ENCODE measurements at places on chromosomes 3 and 15. TPM values are rescaled to one million over a fixed set of nuclear protein-coding genes. Genes with fewer than 3 reads are reported as not detected.
A peak's percentile ranks its signal among the peaks of the same experiment; 100 is the strongest.

GRCh38 chr3:153028381-153028780, 133.6 kb upstream of the RAP2B start:
- no peak for DNase-seq

DNA sequence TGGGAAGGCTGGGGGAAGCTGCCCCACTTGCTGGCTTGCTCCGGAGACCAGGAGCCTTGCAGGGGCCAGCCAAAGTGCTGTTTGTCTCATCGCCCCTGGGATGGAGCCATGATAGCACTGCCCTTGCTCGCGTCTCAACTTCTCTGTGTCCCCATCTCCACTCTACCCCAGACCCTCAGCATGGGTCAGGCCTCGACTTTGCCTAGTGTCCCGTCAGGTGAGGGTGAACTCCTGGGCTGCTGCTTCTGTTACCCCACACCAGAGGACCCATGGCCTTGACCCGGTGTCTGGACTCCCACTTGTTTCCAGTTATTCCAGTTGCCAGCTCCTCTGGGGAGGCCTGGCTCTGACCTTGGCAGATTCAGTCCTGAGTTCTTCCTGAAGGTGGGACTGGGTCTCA, 36.5 kb upstream of the DUSP7 start:
- no peak for DNase-seq

GRCh38 chr3:126485176-126485897, 9.6 kb upstream of the ZXDC start:
- no peak for DNase-seq

- no peak for DNase-seq
Observed at GRCh38 chr3:48599509-48600285, 4.6 kb upstream of the COL7A1 start.

GRCh38 chr3:67723863-67724262, 69.5 kb upstream of the SUCLG2 start:
- no peak for DNase-seq

DNA sequence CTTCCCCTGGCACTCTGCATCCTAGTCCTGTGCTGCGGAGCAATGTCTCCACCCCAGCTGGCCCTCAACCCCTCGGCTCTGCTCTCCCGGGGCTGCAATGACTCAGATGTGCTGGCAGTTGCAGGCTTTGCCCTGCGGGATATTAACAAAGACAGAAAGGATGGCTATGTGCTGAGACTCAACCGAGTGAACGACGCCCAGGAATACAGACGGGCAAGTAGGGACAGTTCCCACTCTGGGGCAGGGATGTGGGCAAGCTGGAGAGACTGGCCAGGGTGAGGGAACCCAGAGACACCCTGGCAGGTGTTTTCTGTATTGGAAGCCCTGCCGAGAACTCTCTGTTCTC, 247 bp downstream of the FETUB start:
- no peak for DNase-seq

DNA sequence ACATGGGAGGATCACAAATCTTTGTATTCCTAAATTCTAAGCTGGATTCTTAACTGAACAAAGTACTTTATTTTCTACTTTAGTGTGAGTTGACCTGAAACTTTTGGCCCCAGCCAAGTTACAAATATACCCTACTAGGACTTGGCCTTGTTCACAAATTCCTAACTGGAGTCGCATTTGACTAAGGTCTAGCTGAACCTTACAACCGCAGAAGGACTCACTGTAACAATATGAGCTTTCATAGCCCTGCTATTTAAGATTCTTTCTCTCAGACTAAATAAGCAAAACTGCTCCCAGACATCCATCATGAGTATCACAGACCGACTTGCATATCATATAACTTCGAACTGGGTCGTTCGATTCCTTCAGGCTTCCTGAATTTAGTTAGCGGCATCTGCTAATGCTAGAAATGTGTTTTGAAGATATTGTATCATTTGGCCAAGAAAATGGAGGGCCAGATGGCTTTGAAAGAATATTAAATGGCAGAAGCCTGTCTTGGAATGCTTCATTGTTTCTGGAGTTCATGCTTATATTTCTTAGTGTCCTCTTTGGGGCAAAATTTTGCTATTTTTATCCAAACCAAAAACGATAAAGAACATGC, 28.4 kb upstream of the ADAMTS9 start:
- no peak for DNase-seq

DNA sequence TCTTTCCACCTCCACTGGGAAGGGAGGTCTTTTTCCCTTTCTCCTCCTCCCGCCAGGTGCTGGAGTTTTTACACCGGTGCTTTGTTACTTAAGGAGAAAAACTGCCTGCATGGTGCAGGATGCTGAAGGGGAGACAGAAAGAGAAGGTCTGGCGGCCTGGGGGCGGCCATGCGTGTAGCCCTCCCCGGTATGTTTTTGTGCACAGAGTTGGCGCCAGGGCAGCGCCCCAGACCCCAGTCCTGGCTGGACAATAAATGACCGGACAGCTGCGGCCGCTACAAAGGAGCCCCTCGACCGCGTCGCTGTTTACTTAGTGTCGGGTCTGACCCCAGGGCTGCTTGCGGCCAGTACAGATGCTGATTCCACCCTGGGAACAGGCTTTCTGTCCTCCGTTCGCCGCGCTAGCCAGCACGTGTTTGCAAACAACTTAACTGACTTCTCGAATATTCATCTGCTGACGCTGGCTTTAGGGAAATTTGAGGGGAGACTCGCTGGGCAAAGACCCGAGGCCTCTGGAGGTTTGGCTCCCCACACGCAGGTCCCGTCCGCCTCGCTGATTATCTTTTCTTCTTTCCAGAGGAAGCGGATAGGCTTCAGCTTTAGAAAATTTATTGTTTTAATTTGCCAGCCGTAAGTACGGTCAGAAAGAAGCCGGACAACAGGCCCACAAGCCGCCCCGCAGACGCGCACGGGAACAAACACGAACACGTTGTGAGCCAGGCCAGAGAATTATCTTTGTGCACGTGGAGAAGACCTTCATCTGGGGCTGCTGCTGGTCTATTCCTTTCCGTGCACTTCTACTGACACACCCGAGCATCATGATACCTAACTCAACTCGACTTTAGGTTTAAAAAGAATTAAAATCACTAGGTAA, 46.9 kb downstream of the ZIC4 start:
- DNase-seq: no peak

DNA sequence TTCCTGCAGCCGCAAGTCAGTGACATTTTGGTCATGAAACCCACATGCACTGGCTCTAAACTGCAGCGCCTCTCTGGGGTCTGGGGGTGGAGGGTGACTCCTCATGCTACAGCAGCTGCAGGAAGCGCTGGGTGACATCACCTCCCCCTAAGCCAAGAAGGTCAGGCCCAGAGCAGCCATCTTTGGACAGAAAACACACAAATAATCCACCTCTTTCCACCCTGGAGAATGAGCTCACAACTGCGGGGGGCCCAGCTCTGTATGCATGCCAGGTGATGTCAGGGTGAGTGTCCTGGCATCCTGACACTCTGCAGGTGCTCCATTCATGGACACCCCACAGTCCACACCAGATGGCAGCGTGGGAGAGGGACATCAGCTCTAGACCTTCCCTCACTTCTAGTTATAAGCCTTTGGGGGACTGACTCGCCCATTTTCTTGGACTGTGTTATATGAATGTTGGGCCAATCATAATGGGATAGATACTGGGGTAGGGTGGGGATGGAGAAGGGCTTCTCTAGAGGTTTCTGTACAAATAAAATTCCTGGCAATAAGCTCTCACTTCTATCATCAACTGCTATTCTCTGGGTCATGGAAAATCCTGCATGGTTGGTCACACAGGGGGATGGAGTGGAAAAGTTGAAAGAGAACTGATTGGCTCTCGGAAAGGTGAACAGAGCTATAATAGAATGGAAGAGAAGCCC, 70.7 kb upstream of the THBS1 start:
- DNase-seq: no peak

- DNase-seq: no peak
Observed at GRCh38 chr3:121663171-121663847, 2.6 kb upstream of the HCLS1 start.

DNA sequence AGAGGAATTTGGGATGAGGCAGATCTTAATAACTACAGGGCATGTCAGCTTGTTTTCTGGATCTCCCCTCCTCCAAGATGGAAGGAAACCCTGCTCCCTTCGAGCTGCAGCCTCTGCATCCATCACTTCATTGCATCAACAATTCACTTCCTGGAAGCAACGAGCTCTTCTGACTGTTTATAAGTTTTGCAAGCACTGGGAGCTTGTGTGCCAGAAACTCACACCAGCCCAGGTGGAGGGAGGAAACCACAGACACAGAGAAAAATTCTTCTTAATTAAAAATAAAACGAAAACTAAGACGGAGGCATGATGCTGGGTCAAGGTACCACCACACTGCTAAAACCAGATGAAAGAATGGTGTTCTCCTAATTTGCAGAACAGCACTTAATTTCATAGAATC, 10.6 kb downstream of the LRIG1 start:
- no peak for DNase-seq

DNA sequence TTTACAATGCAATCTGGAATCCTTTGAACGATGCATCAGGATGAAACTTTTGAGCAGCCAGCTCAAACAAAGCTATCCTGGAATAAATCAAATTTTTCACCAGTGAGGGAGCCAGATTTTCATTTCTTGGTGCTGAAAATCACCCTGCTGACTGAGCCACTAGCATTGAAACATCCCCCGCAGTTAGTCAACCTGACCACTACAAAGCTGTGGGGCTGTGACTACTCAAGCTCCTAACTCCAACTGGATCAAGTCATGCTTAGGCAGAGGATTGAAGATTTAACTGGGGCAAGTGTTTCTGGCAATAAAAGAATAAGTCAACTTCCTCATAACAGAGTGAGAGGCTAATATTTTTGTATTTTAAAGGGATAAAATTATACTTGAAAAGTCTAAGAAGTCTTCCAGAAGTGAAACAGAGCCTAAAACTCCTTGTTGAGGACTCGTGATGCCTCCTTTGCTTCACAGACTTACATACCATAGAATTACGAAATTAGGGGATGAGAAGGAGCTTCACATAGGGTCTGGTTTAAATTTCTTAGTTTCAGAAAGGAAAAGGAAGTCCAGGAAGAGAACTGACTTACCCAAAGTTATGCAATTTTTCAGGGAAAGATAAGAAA, 177.8 kb downstream of the SERPINI1 start:
- DNase-seq: no peak

DNA sequence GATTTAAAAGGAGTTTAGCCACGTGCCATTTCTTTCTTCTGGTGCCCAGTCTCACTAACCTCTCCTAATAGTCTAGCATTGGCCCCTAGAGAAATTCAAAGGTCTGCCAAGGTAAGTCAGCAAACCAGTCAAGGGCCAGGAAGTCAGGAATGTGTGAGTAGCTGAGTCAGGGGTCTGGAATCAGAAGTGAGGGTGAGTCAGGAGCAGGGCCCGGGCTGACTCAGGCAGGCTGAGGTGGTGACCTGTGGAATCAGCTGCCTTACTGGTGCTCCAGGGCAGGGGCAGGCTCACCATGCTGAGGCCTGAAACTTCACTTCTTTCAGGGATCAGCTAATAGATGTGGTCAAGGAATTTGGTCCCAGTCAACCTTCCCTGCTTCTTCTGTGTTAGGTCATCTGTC, 105.8 kb upstream of the MYZAP start:
- DNase-seq: no peak

DNA sequence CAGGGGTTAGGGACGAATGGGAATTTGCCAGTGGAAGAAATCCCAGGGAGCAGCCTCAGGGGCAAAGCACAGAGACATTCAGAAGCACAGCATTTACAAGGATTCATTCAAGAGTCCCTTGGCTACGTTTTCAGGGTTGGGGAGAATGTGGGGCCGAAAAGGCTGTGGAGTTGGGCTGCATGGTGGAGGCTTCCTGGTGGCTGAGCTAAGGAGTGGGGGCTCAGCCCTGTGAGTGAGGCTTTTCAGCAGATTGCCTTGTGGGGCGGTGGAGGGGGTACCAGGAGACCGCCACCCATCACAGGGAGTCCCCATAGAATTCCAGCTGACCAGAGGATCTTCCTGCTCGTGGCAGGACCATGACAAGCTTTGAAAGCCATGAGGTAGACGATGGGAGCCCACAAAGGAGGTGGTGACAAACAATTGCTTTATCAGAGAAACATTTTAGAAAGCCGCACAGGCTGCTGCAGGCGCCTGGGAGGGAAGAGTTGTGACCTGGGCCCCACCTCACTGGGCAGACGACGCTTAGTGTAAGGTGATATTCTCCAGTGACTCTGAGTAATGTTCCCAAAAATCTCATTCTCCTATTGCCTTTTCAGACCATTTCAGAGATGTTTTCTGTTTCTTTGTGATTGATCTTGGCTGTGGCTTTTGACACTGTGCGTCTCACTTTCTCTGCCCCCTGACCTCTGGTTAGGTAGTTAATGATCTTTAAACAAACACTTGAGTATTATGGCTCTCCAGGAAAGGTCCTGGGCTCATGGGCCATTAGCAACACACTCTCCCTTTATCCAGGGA, 128.0 kb downstream of the DNAJB8 start:
- no peak for DNase-seq

- no peak for DNase-seq
Observed at GRCh38 chr3:124652009-124652408, 78.2 kb upstream of the UMPS start.

- peak; percentile 37 for DNase-seq
Observed at GRCh38 chr3:105347625-105348302, 18.9 kb upstream of the ALCAM start.

GRCh38 chr3:62632510-62633294, 242.5 kb downstream of the CADPS start:
- DNase-seq: no peak

DNA sequence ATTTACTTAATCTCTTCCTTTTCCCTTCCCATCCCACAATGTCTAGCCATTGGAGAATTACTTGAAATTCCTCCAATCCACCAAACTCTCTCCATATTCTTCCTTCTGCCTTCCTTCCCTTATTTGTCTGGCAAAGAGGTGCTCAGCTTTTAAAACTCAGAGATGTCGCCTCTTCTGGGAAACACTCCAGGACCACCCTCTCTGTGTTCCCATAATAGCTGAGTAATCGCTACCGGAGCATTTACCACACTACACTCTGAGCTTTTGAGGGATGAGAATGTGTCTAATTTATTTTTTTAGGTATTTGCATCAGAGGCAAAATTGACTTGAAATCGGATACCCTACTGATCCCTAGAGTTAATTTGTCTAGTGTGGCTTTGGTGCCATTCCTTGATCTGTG, 245.7 kb upstream of the TPRG1 start:
- DNase-seq: no peak

DNA sequence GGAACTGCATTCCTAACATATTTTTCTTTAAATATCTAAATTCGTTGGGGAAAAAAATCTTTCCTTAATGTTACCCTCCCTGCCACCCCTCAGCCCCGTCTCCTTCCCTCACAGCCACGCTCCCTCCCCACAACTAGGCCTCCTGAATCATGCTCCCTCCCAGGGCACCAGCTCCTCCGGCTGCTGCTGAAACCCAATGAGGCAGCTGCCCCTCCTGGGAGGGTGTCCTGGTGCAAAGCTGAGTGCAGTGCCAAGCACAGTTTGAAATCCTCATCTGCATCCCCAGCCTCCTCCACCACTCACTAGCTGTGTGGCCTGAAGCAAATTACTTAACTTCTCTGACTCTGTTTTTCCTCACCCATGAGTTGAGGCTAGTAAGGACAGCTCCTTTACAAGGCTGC, 2.7 kb upstream of the NR2E3 start:
- no peak for DNase-seq

The CEMIP gene
- total RNA-seq: 0.24 TPM

The IGSF10 gene
- total RNA-seq: not detected

The NPTN gene
- 40.5 TPM for total RNA-seq

The ARPIN gene
- not detected for total RNA-seq

The AKAP13 gene
- total RNA-seq: 380 TPM

The ADAMTSL3 gene
- not detected for total RNA-seq

The FES gene
- total RNA-seq: 42.0 TPM

The ZMYND10 gene
- total RNA-seq: 1.8 TPM

The VIPR1 gene
- 8.3 TPM for total RNA-seq

The ARHGEF26 gene
- not detected for total RNA-seq

The CX3CR1 gene
- 0.19 TPM for total RNA-seq

The CFAP91 gene
- 6.4 TPM for total RNA-seq

The GAP43 gene
- total RNA-seq: not detected

The RGMA gene
- total RNA-seq: not detected
